Fibroblast of skin of left biceps (primary cell): ENCODE measurements at places on chromosomes 6 and 20.

DNA sequence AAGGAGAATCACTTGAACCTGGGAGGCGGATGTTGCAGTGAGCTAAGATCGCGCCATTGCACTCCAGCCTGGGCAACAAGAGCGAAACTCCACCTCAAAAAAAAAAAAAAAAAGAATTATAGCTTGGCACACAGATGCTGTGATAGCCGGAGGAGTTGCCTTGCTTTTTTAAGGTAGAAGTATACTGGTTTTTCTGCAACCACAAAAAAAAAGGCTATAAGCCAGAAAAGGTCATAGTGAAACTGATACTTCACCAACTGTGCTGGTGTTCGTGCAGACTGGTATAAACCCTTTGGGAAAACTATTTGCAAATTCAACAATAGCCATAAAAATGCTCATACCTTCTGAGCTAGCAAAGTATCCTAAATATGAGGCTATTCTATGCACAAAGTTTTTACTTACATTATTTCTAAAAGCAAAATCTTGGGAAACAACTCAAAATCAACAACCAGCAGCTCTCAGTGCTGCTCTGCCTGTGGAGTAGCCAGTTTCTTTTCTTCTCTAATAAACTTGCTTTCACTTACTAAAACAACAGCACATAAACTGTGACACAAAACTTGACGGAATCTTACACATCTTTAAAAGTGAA lies 44.0 kb downstream of the B4GALT5 start:
- DNase-seq = no peak

DNA sequence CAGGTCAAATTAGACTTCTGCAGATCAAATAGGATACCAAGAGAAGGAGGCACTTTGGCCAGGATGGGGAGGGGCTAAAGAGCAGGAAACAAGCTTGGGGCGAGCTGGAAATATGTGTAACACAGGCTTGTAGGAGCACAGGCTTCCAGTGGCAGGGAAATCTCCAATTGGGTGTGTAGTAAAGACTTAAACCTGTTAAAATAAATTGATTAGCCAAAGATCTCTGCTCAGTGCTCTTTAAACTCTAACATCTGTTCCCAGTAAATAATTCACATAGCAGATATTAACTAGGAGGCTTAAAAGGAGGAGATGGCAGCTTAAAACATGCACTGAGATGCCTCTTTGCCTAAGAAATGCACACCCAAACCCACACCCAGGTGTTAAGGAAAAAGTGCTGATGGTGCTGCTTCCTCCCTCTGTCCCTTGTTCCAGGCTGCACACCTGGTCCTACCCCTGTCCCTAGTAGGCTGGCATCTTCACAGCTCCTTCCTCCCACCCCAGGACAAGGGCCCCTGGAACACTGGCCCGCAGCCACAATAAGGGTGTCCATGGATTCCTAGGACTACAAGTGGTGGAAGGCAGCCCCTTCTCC lies 93.5 kb upstream of the MLN start:
- no peak for DNase-seq

DNA sequence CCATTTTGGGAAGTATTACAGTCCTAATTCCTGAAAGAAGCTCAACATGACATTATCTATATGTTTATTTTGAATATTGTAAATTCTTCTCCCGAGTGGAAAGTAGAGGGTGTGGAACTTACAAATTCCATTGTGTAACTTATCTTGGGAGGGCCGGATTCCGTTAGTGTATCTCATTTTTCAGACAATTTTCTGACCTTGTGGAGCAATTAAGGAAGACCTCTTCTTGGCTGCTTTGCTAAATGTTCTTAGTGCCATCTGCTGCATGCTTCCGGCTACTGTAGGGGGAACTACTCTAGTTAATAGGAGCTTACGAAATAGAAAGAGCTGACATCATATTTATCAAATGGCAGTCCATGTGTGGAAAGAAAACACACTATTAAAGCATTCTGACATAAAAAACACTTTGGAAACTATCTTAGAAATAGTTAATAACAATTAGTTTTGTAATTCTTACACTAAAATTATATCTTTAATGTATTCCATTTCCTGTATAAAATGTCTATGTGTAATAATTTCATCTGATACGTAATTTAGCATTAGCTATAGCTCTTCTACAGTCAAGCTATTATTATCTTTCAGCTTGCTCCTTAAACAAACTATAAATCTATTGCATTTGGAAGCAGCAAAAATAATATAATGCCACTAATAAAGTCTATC lies 41.5 kb upstream of the KCNQ5 start:
- DNase-seq = peak; percentile 66

GRCh38 chr6:100230115-100230952 lies 234.4 kb downstream of the SIM1 start:
- DNase-seq = no peak

GRCh38 chr6:106522562-106523250 lies 106.6 kb downstream of the RTN4IP1 start:
- no peak for DNase-seq

GRCh38 chr6:152697634-152698033 lies at the start of gene MYCT1:
TSS of gene MYCT1 (plus strand) at chr6:152697897. CDS start at chr6:152697903, 6 bp downstream.
- DNase-seq = no peak

- no peak for DNase-seq
These were observed 110.0 kb downstream of the PPP1R14C start for GRCh38 chr6:150252714-150253444.

DNA sequence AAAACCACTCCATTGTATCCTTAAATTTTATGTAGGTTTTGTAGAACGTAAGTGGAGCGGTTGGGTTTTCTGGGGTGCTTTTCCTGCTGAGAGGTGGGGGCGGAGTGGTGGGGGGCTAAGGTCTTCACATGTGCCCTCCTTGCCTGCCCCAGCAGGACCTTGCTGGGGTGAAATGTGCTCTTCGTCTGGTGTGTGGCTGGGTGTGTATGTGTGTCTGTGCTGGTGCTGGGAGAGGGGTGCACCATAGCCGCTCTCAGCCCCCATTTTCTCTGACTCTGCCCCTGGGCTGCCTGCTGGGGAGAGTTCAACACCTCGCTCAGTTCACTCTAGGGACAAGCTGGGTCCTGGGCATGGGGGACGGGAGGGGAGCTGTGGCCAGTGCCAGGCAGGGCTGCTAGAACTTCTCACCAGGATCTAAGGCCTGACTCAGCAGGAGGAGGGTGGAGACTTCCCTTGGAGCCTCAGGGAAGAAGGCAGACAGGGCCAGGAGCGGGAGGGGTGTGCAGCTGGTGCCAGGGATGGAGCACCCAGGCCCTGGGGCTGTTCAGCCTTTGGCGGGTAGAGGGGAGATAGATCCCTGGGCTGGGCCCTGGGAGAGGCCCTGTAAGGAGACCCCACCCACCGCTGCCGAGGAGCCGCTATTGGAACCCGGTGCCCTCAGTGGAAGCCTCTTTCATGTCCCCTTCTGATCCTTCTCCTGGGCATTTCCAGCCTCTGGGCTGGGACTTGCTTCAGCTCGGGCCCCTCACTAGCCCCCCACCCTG lies 4.8 kb downstream of the SOX18 start:
- DNase-seq = no peak

- no peak for DNase-seq
These were observed 116.0 kb upstream of the CITED2 start for GRCh38 chr6:139490482-139490881.

GRCh38 chr6:106514583-106514885 lies 114.8 kb downstream of the RTN4IP1 start:
- DNase-seq = no peak

DNA sequence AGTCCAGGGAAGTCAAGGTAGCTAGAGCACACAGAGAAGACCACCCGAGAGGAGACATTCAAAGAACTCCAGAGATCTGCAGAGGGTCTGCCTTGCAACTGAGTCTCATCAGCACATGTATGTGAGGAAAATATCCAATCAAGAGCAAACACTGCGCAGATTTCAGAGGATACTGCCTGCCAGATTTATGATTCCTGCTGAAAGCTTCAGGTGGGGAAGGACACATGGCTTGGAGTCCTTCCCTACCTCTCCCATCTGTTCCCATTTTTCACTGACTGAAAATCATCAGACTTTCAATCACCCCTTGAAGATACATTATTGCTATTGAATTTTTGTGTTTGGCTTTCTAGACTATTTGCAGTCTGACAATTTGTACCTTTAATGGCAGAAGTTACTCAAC lies 7.6 kb upstream of the KIAA1586 start:
- no peak for DNase-seq

DNA sequence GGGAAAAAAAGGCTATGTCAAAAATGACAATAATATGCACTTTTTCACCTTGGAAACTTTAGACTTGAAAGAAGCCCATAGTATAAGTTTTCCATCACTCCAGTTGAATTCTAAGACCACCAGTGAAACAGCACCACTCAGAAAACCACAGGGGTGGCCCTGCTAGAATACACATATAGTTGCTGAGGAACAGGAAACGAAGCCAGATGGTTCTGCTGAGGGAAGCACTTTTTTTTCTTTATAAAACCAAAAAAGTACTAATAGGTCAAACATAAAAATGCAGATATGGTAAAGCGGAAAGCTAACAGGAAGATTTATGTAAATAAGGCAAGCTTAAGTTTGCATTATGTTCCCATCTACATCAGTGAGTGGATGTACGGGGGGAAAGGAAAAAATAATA lies 303.9 kb downstream of the FOXC1 start:
- no peak for DNase-seq

- DNase-seq = no peak
These were observed 2.2 kb upstream of the ARHGAP40 start for GRCh38 chr20:38599410-38599882.

DNA sequence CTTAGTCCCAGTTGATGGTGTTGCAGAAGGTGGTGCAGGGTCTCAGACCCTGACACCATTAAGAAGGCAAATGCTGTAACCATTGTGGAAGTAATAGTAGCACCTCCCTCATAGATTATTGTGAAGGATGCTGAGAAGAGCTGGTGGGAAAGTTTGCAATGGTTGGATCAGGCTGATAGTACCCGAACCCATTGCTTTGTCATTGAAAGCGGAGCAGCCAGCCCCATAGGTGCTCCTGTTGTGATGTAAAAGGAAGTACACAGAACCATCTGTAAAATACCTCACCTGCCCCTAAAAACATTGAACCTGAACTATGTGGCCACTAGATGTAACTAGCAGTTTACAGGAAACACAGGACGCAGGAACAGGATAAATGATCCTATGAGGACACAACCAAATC lies 31.5 kb downstream of the RIOK1 start:
- DNase-seq = no peak

GRCh38 chr20:41268917-41269652 lies 48.4 kb downstream of the ZHX3 start:
- no peak for DNase-seq

GRCh38 chr6:38375341-38375740 lies 264.4 kb downstream of the BTBD9 start:
- DNase-seq = no peak

GRCh38 chr20:17871181-17871580 lies 97.4 kb downstream of the SNX5 start:
- no peak for DNase-seq
